NCI-H2029 treated with DMSO at 0.1 percent for 48 hours (cell line): ENCODE measurements at places on chromosomes 5 and 9.

DNA sequence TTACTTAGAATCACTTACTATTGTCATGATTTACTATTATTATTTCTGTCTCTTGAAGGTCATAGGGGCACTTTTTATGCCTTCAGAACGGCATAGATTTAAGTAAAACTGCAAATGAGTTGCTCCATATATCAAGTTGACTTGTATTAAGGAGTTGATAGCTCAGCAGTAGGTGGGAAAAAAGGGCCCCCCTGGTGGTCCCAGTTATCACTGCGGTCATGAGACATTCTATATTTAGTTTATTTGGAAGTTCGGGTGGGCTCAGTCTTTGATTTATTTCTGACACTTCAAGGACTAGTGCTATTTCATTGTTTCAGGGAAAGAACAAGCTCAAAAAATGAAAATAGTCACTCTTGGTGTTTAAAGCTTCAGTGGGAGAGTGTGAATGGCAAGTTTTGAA lies 159.3 kb downstream of the SLC24A2 start:
- no peak for DNase-seq

- DNase-seq = no peak
These were observed 343.4 kb downstream of the CDK5RAP2 start for GRCh38 chr9:120236596-120236995.

GRCh38 chr5:159097784-159098602 lies 1.7 kb downstream of the EBF1 start:
- DNase-seq = no peak

DNA sequence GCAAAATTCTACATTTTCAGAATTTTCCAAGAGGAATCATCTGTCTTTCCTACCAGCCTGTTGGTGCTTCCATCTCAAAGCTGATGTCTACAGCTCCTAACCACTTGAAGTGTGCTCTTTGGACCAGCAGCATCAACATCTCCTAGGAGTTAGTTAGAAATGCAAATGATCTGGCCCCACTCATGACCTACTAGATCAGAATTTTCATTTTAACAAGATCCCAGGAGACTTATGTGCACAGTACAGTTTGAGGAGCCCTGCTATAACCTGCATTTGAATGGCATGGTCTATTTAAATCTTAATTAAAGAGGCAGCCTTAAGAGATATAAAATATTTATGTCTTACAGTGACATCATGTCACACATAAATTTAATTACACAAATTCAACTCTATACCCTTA lies 33.8 kb downstream of the ITK start:
- no peak for DNase-seq

DNA sequence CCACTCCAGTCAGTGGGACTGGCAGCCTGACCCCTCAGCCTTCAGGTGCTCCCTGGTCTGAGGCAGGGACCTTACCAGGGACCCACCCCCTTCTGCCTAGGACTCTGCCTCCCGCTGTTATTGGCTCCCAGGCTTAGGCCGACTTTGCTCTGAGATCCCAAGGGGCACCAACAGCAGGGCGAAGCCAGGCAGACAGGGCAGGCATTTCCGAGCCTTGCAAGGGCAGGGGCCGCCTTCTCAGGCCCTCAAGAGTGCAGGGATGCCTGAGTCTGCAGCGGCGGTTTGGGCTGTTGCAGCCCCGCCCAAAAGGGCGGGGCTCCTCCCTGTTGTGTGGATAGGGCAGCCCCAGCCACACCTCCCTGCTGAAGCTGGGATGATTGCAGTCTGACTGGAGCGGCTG lies 644.6 kb downstream of the PRR16 start:
- DNase-seq = no peak

- no peak for DNase-seq
These were observed 38.1 kb downstream of the BASP1 start for GRCh38 chr5:17255471-17256021.

DNA sequence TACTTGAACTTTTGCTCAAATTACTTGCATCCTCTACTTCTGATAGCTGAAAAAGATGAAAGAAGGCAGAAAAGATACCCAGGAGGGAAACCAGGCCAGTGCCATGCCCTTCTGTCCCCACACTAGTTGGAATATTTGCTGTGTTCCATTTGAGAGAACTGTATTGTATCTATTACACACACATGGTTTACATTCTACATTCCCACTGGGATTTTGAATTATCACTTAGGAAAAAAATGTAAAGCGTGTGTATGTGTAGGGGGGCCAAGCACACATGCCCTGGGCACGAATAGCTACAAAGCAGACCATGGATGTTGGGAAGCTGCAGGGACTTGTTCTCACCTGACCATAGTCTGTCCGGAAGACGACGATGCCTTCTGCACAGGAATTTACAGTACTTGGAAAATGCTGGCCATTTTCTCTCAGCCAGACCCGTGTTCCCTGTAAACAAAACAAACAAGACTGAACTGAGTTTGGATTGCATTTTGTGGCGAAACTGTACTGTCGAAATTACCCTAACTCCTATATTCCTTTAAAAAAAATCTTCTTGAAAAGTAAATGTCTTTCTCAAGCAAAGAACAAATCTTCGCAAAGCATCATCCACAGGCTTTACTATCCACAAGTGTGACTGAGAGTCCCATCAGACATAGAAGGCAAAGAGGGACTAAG lies 58.7 kb downstream of the MYO10 start:
- DNase-seq = no peak

- no peak for DNase-seq
These were observed 228.0 kb downstream of the HINT1 start for GRCh38 chr5:130937046-130937445.
